ENCODE measurements at places on chromosomes 5 and 9.
A peak's percentile ranks its signal among the peaks of the same experiment; 100 is the strongest.

DNA sequence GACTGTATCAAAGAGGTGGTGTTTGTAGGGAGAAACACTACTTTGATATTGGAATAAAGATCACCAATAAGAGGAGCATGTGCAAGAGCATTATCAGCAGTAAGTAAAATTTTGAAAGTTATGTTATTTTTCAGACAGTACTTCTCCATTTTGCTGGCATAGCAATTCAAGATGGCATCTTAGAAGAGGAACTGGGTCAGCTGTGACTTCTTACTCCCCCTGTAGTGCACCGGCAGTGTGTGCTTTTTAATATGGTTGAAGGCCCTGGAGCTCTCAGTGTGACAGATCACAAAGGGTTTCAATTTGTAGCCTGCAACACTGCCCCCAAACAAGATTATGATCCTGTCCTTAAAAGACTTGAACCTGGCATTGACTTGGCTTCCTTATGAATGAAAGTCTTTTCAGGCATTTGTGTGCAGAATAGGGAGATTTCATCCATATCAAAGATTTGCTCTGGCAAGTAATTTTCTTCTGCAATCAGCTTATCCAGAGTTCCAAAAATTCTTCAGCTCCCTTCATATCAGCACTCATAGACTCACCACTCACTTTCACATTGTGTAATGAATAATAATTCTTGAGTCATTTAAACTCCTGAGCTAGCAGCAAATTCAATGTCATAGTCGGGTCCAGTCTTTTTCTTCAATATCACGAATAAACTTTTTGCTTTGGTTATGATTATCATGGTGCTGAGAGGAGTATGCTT is 105.7 kb upstream of the MAMDC2 start:
- no peak for DNase-seq

- no peak for DNase-seq
Measured at GRCh38 chr5:57360871-57361270, 121.7 kb downstream of the ACTBL2 start.

- no peak for DNase-seq
Measured at GRCh38 chr5:91434348-91434747, 51.2 kb upstream of the ARRDC3 start.

- no peak for DNase-seq
Measured at GRCh38 chr5:124743602-124744169, 2.8 kb downstream of the ZNF608 start.

DNA sequence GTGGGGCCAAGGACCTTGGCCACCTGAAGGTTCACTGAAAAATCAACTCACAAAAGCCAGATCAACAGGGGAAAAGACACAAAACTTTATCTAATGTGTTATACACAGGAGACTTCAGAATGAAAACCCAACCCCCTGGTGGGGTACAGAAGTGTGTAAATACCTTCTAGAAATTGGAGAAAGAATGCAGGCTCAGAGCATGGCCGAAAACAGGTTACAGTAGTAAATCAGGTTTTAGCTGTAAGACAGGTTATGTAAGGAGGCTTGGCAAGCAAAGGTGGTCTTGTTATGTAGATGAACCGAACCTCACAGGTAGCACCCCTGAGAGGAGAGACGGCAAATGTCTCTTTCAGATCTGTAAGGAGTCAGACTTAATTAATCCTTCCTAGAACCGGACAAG is 10.0 kb downstream of the CEMIP2 start:
- no peak for DNase-seq

GRCh38 chr5:139584137-139584536 is 23.0 kb downstream of the UBE2D2 start:
- no peak for DNase-seq

DNA sequence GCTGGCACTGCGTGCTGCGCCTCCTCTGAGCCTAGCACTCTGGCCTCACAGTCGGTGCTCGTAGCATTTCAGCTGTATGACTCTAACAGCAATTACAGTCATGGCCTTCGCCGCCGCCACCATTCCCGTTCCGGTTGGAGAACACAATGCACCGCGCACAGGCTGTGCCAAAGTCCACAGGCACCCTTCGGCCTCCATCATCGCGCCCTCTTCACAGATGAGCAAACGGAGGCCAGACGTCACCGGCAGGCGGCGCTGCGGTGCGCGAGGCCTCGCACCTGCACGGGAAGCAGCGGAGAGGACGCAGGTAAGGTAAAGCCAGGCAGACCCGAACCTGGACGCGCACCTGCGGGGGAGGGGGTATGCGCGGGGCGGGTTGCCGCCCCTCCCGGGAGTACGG is 128.9 kb downstream of the BARX1 start:
- DNase-seq, result peak; percentile 4

DNA sequence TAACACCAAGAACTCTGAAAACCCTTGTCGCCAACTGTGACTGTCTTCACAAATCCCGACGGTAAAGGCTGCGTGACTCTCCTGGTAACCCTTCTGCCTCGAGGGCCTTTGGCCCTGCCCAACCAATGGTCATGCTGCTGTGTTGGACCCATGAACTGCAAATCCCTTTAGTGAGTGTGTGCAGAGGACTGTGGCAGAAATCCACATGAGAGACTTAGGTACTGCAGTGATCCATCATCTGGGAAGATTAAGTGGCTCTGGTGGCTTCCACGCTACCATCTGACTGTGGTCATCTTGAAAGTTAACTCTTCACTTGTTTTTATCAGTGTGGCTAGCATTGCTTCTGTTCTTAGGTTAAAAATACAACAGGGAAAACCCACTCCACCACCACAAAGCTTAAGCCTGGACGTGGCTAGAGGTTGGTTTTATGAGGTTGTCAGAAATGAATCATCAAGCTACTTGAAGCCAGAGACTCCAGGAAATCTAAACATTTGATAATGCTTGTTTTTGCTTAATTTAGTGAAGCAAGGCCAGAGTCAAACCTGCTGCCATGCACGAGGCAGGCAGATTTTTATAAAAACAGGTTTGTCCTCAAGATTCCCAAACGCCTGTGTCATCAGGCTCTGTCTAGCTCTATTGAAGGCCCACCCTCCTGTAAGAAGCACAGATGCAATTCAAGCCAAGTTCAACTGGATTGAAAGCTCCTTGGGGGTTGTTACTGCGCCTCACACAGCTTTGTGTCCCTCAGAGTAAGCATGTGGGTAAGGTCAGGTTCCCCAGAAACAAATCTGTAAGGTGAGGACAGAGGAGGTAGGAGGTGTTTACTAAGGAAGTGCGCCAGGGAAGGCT is 52.7 kb upstream of the ERCC6L2 start:
- peak; percentile 68 for DNase-seq

- DNase-seq, result no peak
Measured at GRCh38 chr9:133476036-133476931, 2.6 kb downstream of the SLC2A6 start.

GRCh38 chr9:94851892-94852291 is 125.4 kb downstream of the AOPEP start:
- no peak for DNase-seq

DNA sequence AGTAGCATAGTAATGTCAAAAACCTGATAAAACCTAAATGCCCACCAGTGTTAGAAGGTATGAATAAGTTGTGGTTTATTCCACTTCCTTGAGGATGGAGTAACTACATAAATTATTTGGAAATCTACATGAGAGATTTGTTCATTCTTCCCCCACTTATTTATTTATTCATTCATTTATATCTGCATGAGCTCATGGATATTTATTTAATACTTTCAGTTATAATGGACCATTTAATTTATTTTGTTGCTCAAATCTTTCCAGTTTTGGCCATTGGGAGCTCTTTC is 223.8 kb upstream of the S1PR3 start:
- DNase-seq, result no peak

GRCh38 chr5:178428341-178429155 is 161.6 kb downstream of the COL23A1 start:
- no peak for DNase-seq

- DNase-seq, result no peak
Measured at GRCh38 chr9:98070704-98071103, 14.2 kb downstream of the NANS start.

- peak; percentile 76 for DNase-seq
Measured at GRCh38 chr9:111965566-111966019, 69.0 kb downstream of the UGCG start.

DNA sequence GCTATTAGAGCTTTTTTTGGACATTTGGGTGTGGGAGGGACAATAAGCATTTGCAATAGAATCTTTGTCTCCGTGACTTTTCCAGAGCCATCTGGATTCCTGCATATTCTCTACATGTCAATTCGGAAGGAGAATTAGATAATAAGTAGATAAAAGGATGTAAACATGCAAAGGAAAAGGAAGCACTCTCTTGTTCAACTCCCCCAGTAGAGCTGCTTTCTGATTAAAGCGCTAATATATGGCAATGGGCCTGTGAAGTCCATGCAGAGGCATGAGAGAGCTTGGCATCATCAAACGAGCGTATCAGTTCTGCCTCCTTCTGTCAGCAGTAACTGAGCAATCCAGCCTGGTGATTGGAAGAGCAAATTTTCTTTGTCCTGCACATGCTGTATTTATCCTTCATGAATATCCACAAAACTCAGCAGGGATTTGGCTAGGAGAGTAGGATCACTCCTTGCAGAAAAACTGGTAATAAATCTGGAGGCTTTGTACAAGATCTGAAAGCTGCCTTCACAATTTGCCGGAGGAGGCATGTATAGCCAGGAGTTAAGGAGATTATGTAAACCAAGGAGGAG is 1752.9 kb downstream of the MAT2B start:
- no peak for DNase-seq

GRCh38 chr9:130539420-130540223 is 39.8 kb upstream of the FUBP3 start:
- DNase-seq, result peak; percentile 40

DNA sequence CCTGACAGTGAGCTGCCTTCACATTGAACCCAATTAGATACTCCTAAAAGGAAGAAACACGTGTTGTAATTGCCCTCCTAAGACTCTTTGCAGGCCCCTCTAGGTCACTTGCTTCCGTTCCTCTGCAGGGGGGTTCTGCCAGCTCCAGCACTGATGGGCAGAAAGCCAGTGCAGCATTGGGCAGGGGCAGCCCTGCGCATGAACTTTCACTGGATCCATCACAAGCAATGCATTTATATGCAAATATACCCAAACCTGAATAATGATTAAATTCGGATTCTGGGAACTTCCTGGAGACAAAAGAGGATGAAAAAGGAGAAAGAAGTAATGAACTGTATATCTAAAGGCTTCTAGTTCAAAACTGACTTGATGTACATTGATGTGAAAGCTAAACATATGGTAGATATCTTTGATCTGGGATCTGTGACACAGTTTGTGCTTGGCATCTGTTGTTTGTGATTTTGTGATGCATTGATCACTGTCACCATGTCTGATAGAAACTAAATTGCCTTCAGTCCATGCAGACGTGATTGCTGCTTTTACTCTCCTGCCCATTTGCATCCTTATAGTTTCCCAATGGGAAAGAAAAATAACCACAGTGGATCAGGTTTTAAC is 313.4 kb downstream of the DEPDC1B start:
- DNase-seq, result no peak

DNA sequence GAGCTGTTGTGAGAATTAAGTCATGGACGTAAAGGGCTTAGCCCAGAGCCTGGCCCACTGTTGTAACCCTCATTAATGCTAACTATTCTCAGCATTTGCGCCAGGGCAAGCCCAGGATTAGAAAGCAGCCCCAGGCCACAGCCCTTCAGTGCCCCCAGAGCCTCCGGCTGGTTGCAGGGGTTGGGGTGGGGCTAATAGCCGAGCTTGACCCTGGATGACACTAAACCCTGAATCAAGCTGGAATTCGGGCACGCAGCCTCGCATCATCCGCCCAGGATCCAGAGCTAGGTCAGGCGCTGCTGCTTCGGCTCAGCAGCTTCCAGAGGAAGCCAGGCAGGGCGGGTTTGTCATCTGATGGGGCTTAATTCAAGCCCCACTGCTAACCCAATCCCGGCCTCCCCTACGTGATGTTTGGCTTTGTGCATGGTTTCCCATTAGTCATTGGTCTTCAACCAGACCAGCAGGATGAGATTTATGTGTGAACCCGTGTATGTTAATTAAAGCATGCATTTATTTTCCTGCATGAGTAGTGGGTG is 1.2 kb upstream of the MEGF9 start:
- peak; percentile 68 for DNase-seq

DNA sequence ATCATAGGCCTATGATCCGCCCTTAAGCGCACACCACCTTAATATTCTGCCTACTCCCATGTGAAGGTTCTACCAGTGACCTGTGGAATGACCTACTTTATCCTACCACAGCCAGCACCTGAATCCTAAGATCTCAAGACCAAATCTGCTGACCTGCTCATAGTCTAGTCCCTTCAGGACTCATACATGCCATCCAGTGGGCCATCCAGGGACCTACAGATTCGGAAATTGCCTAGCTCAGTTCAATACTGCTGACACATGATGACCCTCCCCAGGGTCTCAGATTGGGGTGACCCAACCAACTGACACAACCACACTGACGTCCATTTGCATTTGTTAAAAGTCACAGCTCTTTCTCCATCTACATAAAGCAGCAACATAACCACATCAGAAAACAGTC is 443.8 kb upstream of the ST8SIA4 start:
- no peak for DNase-seq

DNA sequence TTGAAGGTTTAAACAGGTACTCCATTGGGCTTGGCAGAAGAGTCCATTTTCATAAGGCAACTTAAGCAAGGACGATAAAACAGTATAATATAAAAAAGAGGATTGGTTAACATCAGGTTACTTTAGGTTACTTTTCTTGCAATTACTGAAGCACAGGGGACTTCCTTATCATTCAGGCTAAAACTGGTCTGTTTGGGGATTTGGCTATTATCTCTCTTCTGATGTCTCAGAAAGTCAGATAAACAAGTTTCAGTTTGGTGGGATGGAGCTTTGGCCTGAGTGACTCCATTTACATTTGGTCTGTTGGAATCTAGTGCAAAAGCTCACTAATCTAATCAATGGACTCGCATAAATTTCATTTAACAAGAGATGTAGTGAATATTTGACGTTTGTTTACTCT is 8.0 kb downstream of the GAPT start:
- DNase-seq, result no peak

GRCh38 chr5:56698463-56699381 is 116.6 kb upstream of the MAP3K1 start:
- DNase-seq, result no peak

GRCh38 chr5:159034083-159034824 is 65.5 kb downstream of the EBF1 start:
- DNase-seq, result no peak

DNA sequence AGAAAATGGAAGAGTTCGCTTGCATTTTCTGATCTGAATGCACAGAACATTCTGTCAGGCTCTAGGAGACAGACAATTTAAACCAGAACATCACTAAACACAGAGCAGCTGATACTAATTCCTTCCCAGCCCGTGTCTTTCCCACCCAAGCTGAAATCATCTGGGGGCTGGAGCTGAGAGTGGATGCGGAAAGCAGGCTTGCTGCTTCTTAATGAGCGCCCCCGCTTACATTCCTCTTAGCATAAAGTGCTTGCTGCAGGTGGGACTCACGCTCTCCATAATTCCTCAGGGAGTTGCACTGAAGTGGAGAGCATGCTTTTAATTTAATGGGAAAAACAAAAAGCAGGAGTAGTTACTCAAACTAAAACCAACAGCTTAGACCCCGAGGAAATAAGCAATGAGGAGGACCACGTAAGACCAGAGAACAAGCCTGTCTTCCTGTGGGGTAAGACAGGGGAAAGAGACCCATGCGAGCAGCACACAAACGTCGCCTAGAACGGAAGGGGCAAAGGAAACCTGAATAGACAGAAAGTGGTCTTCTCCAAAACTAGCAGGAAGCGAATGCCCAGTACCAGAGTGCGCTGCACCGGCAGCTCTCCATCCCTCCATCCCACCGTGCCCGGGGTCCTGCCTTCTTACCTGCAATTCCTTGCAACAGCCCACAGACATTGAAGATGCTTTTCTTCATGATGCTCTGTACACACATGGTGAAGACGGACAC is 139.3 kb downstream of the LHFPL2 start:
- DNase-seq, result no peak
